ENCODE measurements at places on chromosomes 7 and 10.

DNA sequence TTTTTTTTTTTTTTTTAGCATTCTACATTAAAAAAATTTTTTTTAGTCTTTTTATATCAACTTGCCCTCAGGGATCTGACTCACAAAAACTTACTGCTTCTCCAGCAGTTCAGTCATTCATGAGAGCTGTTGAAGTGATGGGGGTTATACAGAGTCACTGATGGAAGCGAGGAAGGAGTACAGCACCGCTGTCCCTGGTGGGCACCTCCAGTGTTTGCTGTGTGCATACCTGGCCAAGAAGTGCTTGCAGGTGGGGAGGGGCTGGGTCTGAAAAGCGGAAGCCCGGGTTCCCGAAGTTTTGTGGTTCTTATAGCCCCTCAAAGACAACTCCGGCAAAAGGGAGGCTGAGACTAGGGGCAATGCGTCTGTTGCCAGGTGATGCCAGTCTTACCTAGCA, 46.2 kb downstream of the MINDY4 start:
- DNase-seq: peak; percentile 23

DNA sequence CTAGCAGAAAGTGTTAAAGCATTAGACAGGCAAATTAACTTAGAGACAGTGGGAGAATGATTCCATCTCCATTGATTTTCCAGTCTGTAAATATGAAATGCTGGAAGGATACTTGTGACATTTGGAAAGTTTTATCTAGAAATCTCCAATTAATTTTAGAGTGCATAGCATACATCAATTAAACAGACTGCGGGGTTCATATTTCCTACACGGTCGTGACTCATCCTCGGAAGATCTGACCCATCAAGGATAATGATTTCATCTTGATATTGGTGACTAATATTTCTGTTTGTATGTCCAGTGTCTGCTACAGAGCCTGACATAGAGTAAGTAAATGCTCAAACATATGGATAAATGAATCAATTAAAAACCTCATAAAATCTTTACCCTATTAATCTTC, 474.9 kb downstream of the KCNMA1 start:
- DNase-seq: peak; percentile 47

- DNase-seq: peak; percentile 65
Observed at GRCh38 chr7:38699471-38699870, 68.3 kb upstream of the AMPH start.

DNA sequence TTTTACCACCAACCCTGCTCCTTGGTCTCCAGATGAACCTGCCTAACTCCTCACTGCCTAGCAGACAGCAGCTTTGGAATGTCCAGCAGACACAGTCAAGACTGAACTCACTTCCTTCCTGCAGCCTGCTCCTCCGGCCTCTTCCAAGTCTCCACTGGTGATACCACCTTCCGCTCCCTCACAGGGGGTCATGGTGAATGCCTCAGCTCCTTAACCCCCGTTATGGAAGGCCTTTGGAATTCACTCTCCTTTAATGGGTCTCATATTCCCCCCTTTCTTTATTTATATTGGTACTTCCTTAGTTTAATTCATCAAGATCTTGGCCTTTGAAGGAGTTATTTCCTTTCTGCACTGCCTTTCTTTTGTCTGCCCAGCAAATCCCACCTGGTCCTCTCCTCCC, 44.9 kb upstream of the ZNF32 start:
- DNase-seq: peak; percentile 54

GRCh38 chr10:44519361-44519760, 134.5 kb upstream of the CXCL12 start:
- no peak for DNase-seq

- DNase-seq: no peak
Observed at GRCh38 chr10:131875501-131875900, 25.3 kb upstream of the PPP2R2D start.

- no peak for DNase-seq
Observed at GRCh38 chr7:144519925-144520324, 116.4 kb upstream of the NOBOX start.

- no peak for DNase-seq
Observed at GRCh38 chr10:77920495-77920894, 6.1 kb downstream of the DLG5 start.

- no peak for DNase-seq
Observed at GRCh38 chr7:38147005-38147404, 31.0 kb upstream of the STARD3NL start.

DNA sequence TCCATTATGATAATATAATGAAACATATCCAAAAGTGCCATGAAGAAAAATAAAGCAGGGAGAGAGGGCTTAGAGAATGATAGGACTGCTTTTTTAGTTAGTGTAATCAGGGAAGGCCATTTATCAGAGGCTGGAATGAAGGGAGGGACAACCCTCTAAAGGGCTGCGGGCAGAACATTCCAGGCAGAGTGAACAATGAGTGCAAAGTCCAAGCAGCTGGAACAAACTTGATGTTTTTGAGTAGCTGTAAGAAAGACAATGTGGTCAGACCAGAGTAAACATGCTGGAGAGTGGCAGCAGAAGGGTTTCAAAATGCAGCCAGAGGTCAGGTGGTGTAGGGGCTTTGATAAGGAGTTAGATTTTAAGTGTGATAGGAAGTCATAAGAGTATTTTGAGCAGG, 65.6 kb upstream of the CCDC6 start:
- DNase-seq: no peak

- no peak for DNase-seq
Observed at GRCh38 chr7:148419856-148420832, 170.4 kb upstream of the C7orf33 start.

- peak; percentile 48 for DNase-seq
Observed at GRCh38 chr7:134935701-134936100, 50.6 kb upstream of the AGBL3 start.

GRCh38 chr10:13904064-13904463, 317.3 kb downstream of the PRPF18 start:
- DNase-seq: no peak

DNA sequence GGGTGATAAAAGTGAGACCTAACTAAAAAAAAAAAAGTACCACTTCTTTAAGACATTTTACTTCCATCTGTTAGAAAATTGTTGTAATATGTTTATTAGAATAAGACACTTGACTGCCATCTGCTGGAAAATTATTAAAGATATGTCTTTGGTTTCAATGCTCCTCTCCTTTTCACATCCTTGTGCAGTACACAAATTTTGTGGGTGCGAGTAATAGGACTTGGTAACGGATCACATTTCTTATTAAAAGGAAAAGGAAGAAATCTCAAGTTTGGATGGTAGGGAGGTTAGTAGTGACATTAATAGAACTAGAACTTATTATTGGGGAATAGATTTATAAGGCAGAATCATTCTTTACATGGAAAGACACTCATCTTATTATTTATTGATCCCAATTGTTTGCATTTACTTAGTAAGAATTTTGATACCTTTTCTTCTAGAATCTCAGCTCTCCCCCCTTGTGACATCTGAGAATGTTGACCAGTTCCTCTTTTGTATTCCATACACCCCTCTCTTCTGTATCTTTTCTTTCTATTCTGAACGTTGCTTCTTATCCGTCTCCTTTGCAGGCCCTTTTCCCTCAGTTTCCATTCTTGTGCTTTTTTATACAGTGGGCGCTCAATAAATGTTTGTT, 43.0 kb upstream of the RPA3 start:
- peak; percentile 68 for DNase-seq

- no peak for DNase-seq
Observed at GRCh38 chr7:128869944-128870285, 7.3 kb downstream of the ATP6V1F start.

DNA sequence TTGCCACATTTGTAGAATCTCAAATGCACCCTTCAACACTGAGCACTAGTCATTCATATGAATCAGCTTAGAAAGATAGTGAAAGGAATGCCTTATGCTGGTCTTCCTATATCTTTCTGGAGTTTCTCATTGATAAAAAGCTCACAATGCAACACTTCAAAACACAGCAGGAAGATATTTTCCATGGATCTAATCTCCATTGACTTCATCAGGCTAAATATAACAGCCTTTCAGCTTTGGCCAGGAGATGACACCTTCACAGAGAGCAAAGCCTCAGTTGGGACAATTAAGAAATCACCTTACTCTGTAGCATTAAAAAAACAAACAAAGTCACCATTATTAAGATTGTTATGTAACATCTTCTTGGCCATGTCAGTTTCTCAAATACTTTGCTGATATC, 6.7 kb downstream of the NRP1 start:
- peak; percentile 20 for DNase-seq

DNA sequence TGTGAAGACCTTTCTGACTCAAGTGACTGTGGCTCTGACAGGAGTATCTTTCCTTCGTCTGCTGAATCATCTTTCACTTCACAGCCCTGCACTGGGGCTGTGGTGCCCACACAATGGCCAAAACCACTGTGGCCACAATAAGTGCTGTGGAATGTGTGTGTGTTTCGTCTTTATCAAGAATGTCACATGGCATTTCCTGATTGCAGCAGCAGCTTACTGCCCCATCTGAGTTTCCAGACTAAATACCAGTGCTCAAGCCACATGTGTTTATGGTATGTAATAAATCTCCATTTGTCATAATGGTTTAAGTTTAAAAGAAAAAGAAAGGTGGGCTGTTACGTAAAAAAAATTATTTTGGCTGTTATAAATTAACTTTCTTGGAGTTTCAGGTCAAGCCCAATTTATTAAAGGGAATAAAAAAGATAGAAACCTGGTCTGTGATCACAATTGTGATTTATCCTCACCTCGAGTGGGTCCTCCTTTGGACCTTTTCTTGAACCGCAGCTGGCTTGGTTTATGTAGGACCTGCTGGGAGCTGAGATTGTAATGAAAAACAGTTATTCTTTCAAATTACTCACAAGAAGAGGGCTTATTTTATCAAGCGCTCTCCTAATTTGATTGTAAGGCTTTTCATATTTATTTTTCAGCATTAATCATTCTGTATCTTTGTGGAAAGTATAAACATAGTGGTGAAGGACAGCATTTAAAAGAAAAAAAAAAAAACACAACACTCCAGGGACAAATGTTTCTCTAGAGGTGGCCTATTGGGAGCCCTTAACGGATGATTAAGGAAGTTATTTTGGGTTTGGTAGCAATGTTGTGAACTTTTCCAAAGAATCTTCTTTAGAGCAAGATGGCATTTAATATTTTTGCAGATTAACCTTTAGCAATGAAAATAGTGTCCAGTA, 116.2 kb downstream of the LRMDA start:
- peak; percentile 96 for DNase-seq

- peak; percentile 60 for DNase-seq
Observed at GRCh38 chr7:76372984-76373833, 14.4 kb upstream of the YWHAG start.

GRCh38 chr7:102097601-102098161, 189.0 kb upstream of the SH2B2 start:
- DNase-seq: no peak

DNA sequence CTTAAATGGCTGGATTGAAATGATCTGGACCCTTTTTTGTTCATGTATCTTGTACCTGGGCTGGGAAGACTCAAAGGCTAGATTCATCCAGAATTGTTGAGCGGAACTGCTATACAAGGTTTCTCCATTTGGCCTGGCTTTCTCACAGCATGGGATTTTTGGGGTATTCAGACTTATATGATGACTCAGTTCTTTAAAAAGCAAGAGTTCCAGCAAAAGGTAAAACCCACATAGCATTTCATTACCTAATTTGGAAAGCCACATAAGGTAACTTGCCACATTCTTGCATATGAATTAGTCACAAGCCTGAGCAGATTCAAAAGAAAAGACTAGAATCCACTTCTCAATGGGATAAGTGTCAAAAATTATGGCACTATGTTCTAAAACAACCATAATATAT, 137.4 kb downstream of the HGF start:
- no peak for DNase-seq

DNA sequence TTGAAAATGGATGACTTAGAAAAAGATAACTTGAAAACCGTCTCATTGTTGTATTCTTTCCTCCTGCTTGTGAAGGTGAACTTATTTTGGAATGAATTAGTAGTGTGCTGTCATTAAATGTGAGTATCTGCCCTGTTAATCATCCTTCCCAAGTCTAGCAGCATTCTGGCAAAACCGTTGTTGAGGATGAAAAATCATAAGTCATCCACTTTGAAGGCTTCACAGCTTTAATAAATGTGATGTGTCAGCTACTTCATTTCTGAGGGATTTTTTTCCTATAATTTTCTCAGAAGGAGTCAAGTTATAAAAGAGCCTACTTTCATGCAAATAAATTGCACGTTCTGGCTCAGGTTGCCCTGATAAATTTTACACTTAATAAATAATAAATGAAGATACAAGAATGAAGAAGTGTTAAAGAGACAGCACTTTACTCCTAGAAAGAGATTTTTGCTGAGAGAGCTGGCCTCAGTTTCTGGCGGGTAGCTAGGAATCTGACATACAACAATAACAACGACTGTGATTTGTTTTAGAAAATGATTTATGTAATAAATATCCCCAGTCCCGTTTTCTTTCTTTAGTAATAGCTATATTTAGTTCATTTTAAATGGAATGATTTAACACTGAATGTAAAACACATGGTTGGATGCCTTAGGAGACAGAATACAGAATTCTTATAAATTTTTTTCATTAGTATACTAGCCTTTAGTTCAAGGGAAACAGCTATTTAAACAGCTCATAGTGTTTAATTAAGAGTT, 516.5 kb upstream of the KLF6 start:
- DNase-seq: peak; percentile 37

DNA sequence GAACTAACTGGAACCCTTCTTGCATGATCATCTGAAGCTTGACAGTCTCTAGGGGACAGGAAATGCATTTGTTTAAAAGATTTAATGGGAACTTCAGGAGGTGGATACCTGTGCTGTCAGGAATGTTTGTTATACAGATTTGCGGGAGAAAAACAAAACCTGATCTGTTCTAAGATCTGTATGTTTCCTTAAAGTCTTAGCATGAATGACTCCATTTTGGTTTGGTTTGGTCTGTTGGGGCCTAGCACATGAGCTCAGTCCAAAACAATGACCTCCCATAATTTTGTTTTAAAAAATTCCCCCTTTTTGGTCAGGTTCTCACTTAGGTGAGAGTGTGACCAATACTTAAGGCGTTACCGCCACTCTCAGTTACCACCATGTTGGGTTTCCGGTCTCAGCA, 138.7 kb downstream of the AKR1D1 start:
- no peak for DNase-seq

GRCh38 chr7:3867863-3868262, 566.8 kb downstream of the SDK1 start:
- no peak for DNase-seq

DNA sequence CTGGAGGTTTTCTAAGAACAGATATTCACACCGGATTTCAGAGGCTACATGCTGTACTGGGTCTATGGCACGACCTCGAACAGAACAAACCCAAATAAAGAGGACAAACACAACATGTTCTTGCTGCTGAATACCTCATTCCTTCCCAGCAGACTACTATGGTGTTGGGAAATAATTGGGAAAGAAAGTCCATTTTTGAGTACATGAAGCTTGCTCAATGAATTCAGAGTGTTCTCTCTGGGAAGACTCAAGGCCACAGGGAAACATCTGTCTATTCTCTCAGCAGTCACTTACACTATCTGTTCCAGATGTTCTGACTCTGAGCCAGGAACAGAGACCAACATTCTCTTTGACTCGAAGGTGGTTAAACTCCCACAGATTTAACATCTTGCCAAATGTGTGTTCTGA, 30.9 kb downstream of the LAMB1 start:
- DNase-seq: peak; percentile 73

GRCh38 chr10:8449909-8450308, 395.4 kb downstream of the GATA3 start:
- DNase-seq: no peak

Data from fibroblast of skin of scalp (primary cell).